ENCODE measurements at places on chromosomes 6 and 20.

DNA sequence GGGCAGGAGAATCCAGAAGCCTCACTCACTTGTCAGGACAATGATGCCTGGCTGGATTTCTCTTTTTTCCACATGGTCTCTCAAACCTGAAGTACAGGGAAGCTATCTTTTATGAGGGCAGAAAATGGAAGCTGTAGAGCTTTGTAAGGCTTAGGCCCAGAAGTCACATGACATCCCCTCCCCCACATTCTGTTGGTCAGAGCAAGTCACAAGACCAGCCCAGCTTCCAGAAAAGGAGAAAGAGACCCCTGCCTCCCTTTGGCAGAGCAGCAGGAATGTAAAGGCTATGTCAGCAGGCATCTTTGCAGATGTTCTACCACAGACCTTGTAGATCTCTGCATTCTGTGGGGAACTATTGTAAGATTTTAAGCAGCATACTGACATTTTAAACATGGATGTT lies 245.5 kb downstream of the SLC35F1 start:
- DNase-seq, result no peak

DNA sequence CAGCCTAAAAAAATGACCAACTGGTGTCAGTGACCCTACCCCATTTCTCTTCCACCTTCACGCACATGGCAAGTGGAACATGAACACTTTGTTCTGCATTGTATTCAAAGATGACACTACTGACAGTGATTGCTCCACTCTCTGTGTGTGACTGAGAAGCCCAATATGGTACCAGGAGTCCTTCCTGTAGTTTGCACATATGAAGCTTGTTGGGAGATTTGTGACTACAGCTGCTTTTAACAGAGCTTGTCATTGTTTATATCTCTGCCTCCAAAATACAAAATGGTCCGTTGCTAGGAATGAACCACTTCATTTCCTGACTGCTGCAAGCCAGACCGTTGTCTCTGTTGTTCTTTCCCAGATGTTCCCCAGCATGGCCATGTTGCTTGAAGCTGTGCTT lies 140.3 kb upstream of the TCF21 start:
- DNase-seq, result peak; percentile 8

GRCh38 chr6:133553652-133554051 lies 312.5 kb downstream of the EYA4 start:
- peak; percentile 72 for DNase-seq

DNA sequence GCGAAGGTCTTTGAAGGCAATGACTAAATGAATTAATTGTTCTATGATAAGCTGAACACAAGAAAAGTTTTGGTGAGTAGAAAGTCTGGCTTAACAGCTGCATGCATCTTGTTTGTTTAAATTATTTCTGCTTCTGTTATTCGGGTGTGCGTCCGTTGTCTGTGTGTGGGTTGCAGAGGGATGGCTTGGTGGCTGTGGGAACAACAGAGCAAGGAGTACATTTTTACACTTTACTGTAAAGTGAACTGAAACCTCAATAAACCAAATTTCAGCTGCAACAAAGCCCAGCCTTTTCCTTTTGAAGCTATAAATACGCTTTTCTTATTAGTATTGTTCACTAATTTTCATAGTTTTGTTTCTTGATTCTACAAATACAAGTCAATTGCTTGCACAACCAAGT lies 3.5 kb upstream of the LAMP5 start:
- no peak for DNase-seq

DNA sequence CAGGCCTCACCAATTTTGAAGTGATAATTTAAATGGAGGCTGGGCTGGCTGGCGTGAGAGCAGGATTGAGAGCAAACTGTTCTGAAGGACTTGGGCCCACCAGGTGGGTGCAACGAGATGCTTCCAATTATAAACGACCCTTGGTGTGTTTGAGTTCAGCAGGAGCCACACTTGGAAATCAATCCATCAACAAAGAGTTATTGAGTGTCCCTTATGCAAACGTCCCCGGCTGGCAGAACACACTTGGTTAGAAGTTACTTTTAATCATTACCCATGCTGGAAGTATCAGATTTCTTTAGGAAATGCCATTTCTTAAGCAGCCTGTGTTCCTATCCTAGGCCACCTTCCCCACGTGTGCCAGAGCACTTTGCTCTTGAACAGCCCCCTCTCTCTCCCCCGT lies 37.8 kb upstream of the ZNF831 start:
- DNase-seq, result no peak

GRCh38 chr6:142275236-142276006 lies 26.4 kb upstream of the ADGRG6 start:
- peak; percentile 58 for DNase-seq

GRCh38 chr6:21181866-21182265 lies 411.7 kb upstream of the SOX4 start:
- DNase-seq, result no peak

DNA sequence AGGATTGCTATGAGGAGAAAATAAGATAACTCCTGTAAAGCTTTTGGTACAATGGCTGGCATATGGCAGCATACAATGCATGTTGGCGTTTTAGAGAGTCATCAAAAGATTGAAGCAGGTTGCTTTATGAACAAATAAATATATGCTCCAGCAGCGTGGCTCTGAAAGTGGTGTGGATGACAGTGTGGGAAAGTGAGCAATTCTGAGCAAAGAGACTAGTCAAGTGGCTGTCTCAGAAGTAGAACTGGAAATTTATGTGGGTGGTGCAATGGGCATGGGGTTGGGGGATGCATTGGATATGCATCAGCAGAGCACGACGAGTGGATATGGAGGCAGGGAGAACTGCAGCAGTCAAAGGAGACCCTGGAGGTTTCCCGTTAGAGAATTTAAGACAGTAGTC lies 66.2 kb upstream of the PHACTR2 start:
- no peak for DNase-seq

GRCh38 chr6:20266851-20267608 lies 54.8 kb upstream of the MBOAT1 start:
- peak; percentile 71 for DNase-seq

DNA sequence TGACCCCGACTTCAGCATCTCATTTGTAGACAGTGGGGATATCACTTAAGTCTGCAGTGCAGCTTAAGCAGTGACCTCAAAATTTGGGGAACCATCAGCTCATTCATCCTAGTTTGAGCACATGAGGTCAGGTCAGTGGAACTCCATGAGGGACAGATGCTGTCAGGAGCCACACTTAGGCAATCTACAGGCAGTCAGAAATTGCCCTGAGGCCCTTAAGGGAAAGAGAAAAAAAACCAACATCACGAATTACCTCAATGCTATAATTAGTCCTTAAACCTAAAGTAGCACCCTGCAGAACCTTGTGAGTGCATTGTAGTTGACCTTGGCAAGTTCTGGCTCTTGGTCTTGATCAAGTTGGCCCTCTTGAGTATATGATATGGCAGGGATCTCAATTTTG lies 21.1 kb downstream of the TMEM74B start:
- DNase-seq, result no peak

GRCh38 chr6:46772016-46772415 lies 21.2 kb upstream of the MEP1A start:
- DNase-seq, result no peak

GRCh38 chr6:129211626-129212025 lies 328.7 kb downstream of the LAMA2 start:
- no peak for DNase-seq

DNA sequence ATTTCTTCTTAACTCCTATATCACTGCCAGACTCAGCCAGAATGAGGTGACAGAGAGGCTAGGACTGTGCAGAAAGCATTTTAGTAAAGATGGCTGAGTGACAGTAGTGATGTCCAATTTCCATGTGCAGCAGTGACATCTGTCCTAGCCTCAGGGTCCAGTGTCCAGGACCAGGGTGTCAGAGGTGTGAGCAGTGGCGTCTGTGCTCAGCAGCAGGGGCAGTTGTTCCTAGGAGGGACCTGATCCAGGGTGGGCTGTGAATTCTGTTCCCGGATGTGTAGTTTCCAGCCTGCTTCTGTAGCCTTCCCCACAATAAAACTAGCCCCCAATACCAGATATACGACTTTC lies 6.0 kb downstream of the HLA-B start:
- no peak for DNase-seq

DNA sequence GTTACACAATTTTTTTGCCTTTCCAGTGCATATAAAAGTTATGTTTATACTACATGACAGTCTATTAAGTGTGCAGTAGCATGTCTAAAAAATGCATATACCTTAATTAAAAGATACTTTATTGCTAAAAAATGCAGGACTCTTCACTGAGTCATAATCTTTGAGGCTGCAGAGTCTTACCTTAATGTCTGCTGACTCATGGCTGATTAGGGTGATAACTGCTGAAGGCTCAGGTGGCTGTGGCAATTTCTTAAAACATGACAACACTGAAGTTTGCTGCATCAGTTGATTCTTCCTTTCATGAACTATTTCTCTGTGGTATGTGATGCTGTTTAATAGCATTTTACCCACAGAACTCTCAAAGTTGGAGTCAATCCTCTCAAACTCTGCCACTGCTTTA lies 19.1 kb downstream of the ZSCAN23 start:
- DNase-seq, result no peak

- no peak for DNase-seq
Measured at GRCh38 chr6:147660334-147661311, 152.1 kb downstream of the SAMD5 start.

- DNase-seq, result no peak
Measured at GRCh38 chr20:1304710-1305515, 24.0 kb downstream of the SDCBP2 start.

DNA sequence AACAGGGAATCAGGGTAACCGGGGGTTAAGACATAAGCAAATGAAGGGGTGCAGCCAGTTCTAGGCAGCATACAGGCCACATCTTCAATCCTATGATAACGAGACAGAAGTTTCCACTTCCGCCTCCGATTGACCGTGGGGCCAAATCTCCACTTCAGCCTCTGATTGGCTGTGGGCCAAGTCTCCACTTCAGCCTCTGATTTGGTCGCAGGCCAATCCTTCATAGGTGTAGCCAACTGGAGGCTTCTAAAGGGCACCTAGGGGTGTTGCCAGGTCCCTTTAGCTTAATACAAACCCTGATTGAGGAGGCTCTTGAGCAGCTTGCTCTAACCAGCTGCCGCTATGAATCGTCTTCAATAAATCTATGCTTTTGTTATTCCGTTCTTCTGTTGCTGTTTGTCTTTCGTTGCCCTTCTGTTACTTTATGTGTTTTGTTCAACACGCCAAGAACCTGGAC lies 2.1 kb upstream of the ERGIC3 start:
- peak; percentile 98 for DNase-seq

GRCh38 chr6:121506761-121507754 lies 71.6 kb downstream of the GJA1 start:
- DNase-seq, result no peak

DNA sequence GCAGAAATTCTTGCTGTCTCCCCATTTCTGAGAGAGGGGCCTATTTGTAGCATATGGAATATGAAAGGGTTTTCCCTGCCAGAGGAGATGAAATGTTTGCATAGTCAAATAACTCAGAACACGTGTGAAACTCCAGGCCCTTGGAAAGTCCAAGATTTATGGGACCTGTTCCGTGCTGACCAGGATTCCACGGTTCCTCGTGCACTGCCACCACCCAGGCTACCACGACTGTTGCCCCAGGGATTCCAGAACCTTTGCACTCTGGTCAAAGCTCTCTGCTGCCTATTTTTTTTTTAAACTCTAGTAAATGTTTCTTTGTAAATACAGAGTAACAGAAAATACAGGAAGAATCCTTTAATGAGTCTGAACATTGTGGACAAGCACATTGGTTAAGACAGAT lies 35.0 kb downstream of the MYLK4 start:
- DNase-seq, result no peak

- no peak for DNase-seq
Measured at GRCh38 chr20:40575851-40576250, 113.2 kb downstream of the MAFB start.

GRCh38 chr6:158808941-158809678 lies 10.1 kb downstream of the EZR start:
- DNase-seq, result no peak
